ENCODE measurements at places on chromosomes 4 and X.

DNA sequence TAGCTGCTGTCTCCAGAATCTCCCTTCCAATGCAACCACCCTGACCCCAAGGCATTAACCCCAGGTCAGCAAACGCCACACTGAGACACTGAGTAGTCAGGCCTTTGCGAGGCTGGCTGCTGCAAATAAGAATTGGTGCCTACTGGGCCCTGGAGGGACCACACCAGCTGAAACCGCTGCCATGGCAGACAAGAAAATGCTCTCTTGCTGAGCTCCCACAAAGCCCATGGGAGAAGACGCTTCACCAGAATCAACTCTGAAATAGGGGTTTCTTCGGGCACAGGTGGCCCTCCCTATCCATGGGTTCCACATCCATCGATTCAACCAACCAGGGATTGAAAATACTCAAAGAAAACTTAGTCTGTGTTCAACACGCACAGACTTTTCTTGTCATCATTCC is 26.7 kb upstream of the CRMP1 start:
- DNase-seq, result no peak

DNA sequence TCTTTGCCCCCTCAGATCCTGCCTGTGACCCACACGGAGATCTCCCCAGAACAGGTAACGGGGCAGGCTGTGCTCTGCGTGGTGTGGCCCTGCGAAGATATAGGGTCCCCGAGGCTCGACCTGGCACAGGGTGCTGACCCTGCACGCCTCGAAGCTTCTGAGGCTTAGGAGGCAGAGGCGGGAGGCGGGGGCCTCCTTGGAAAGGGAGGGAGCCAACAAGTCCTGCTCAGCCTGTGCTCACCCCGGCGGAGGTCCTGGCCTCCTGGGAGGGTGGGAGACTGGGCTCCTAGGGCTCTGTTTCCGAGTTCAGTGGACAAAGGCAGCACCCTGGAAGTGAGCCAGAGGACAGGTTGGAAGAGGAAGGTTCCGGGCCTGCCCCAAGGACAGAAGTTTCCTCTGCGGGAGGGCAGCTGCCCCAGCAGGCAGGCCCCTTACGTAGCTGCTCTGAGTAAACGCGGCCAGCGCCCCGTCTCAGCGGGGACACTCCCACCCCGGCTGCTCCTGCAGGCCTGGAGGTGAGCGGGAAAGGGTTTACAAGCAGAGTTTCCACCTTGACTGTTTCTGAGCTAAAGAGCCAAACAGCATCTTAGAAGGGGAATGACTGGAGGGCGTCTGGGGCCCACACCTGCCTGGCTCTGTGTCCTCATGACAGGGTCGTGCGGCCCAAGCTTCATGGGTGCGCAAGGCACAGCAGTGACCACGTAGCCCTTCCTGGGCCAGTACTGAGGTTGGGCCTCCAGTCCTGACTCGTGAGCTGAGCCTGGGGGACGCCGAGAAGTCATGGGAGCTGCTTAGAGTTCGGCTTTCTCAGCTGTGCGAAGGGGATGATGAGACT is 16.1 kb downstream of the TMEM175 start:
- DNase-seq, result peak; percentile 68

- no peak for DNase-seq
These were observed 38.9 kb downstream of the DTHD1 start for GRCh38 chr4:36320117-36320896.

DNA sequence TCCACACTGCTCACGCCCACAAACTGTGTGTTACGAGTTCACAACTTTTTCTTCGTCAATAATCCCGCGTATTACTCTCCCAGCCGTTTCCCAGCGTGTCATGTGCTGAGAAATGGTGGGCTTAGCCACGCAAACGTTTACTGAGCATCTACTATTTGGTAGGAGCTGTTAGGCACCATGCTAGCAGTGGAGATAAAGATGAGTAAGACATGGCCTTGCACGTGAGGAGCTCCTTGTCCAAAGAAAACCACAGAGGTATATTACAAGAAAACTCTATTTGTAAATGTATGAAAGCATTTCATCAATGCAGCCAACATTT is 821 bp upstream of the TMEM128 start:
- DNase-seq, result no peak

All from cardiac septum (tissue), 1 donor.